A549 treated with Hydrocortisone at 1 μM for 4 hours (cell line): ENCODE measurements at places on chromosomes 7 and 10. TPM values are rescaled to one million over a fixed set of nuclear protein-coding genes. Genes with fewer than 3 reads are reported as not detected.

Gene MMD2
- total RNA-seq, result not detected in 5 replicates

Gene TFR2
- total RNA-seq, result 2.0 to 2.4 TPM (median 2.1 TPM) in 5 replicates

Gene CCDC3
- 0.83 to 1.4 TPM (median 1.0 TPM) in 5 replicates for total RNA-seq

Gene UPK3B
- 11.5 to 19.6 TPM (median 17.6 TPM) in 5 replicates for total RNA-seq

Gene PRR15
- total RNA-seq, result 4.0 to 5.6 TPM (median 4.9 TPM) in 5 replicates
